ENCODE measurements at places on chromosomes 3 and 15. TPM values are rescaled to one million over a fixed set of nuclear protein-coding genes. Genes with fewer than 3 reads are reported as not detected.

EFCC1 gene
- 40.4 TPM for total RNA-seq

ALPK3 gene
- total RNA-seq: 0.18 TPM

ATP8B4 gene
- 13.2 TPM for total RNA-seq

RETNLB gene
- 10.2 TPM for total RNA-seq

SERINC4 gene
- total RNA-seq: not detected

CHL1 gene
- total RNA-seq: 1.6 TPM

GRCh38 chr15:82158811-82159210, 103.7 kb downstream of the EFL1 start:
- DNase-seq: no peak

GRCh38 chr15:33310481-33311311, at the start of gene RYR3:
TSS of gene RYR3 (plus strand) at chr15:33310967. CDS start at chr15:33311046, 79 bp downstream.
- no peak for DNase-seq

- no peak for DNase-seq
Measured at GRCh38 chr15:52695154-52695553, 16.0 kb upstream of the ATOSA start.

DNA sequence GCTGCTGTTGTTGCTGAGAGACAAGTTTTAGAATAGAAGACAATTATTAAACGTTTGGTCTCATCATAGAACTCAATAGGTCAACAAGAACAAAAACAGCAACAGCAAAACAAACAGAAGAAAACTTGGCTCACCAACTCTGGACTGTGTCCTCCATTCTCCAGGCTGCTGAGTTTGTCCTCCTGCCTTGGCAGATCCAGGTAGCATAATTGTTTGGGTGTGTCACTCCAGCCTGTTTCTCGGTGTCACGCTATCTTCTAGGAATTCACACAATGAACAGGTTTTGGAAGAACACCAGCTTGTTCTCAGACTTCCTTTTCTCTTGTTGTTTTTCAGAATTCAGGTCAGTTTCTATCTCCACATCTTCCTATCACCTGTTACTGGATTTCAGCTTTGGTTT, 34.7 kb downstream of the ARRDC4 start:
- DNase-seq: no peak

Data from Peyer's patch (tissue), 4 donors.